Melanocyte of skin (primary cell): ENCODE measurements at places on chromosomes 5 and 9. TPM values are rescaled to one million over a fixed set of nuclear protein-coding genes. Genes with fewer than 3 reads are reported as not detected.

TPRN gene
- total RNA-seq = 12.7 and 15.6 TPM in 2 replicates

LCN9 gene
- 0.46 TPM in 1 of 2 replicates, not detected in the other for total RNA-seq

SOWAHA gene
- total RNA-seq = not detected in 2 replicates

GDNF gene
- total RNA-seq = not detected in 2 replicates

TAF11L10 gene
- total RNA-seq = not detected in 2 replicates

PPP2R2B gene
- 1.4 and 2.9 TPM in 2 replicates for total RNA-seq

NRARP gene
- total RNA-seq = not detected in 2 replicates

SLCO6A1 gene
- not detected in 2 replicates for total RNA-seq

TXNDC8 gene
- total RNA-seq = not detected in 2 replicates

PCDHGA10 gene
- total RNA-seq = 4.6 and 5.0 TPM in 2 replicates

SLC4A9 gene
- total RNA-seq = not detected in 2 replicates

GALNT12 gene
- 3.7 and 4.0 TPM in 2 replicates for total RNA-seq

NIPAL4 gene
- total RNA-seq = not detected in 2 replicates

CCL28 gene
- 11.7 and 29.5 TPM in 2 replicates for total RNA-seq

TRIM23 gene
- 28.9 and 33.8 TPM in 2 replicates for total RNA-seq

CDO1 gene
- 1.4 TPM in 1 of 2 replicates, not detected in the other for total RNA-seq

KIAA0825 gene
- 3.8 and 7.3 TPM in 2 replicates for total RNA-seq

CAVIN4 gene
- 1.00 and 1.7 TPM in 2 replicates for total RNA-seq

IL13 gene
- total RNA-seq = 0.36 TPM in 1 of 2 replicates, not detected in the other

UBE2QL1 gene
- total RNA-seq = not detected in 2 replicates

FAM169A gene
- 0.46 and 1.00 TPM in 2 replicates for total RNA-seq

SLC22A5 gene
- total RNA-seq = 5.2 and 8.0 TPM in 2 replicates

NR4A3 gene
- 4.1 and 4.4 TPM in 2 replicates for total RNA-seq

FAXDC2 gene
- total RNA-seq = 11.6 and 18.2 TPM in 2 replicates

RASEF gene
- total RNA-seq = 3.3 and 6.8 TPM in 2 replicates

PCDHGA8 gene
- 0.34 and 2.5 TPM in 2 replicates for total RNA-seq

CDC20B gene
- not detected in 2 replicates for total RNA-seq

SLC36A3 gene
- total RNA-seq = not detected in 2 replicates

IL5 gene
- total RNA-seq = not detected in 2 replicates

TAS2R1 gene
- total RNA-seq = not detected in 2 replicates

ADAMTS16 gene
- total RNA-seq = under 0.01 TPM in 2 replicates

SLC6A19 gene
- total RNA-seq = not detected in 2 replicates

ZBTB26 gene
- total RNA-seq = 3.1 and 4.0 TPM in 2 replicates

CCNI2 gene
- under 0.01 TPM in 1 of 2 replicates, not detected in the other for total RNA-seq

ALAD gene
- total RNA-seq = 33.1 and 33.4 TPM in 2 replicates

FGF1 gene
- total RNA-seq = 0.33 and 0.46 TPM in 2 replicates

RAB24 gene
- 14.0 and 14.7 TPM in 2 replicates for total RNA-seq

BARHL1 gene
- total RNA-seq = not detected in 2 replicates

TENT4A gene
- 7.6 and 17.1 TPM in 2 replicates for total RNA-seq

ACTBL2 gene
- total RNA-seq = under 0.01 TPM in 2 replicates

PTPRD gene
- 0.36 TPM in 1 of 2 replicates, not detected in the other for total RNA-seq

WDR36 gene
- total RNA-seq = 63.3 and 77.4 TPM in 2 replicates

ADAMTS12 gene
- total RNA-seq = 0.93 and 1.00 TPM in 2 replicates

TMC1 gene
- not detected in 2 replicates for total RNA-seq

ZNF622 gene
- 38.2 and 49.4 TPM in 2 replicates for total RNA-seq

SHOC1 gene
- total RNA-seq = under 0.01 TPM in 1 of 2 replicates, not detected in the other

RHOBTB3 gene
- total RNA-seq = 68.1 and 163 TPM in 2 replicates

GLRA1 gene
- total RNA-seq = not detected in 2 replicates

PKD2L2 gene
- total RNA-seq = 0.33 TPM in 1 of 2 replicates, not detected in the other

QRFP gene
- not detected in 2 replicates for total RNA-seq

ADAMTS19 gene
- under 0.01 TPM in 2 replicates for total RNA-seq

NOXA1 gene
- under 0.01 and 0.46 TPM in 2 replicates for total RNA-seq

COL15A1 gene
- total RNA-seq = 0.69 and 0.73 TPM in 2 replicates

TGFBI gene
- 20.4 and 65.3 TPM in 2 replicates for total RNA-seq

AGGF1 gene
- total RNA-seq = 18.0 and 28.1 TPM in 2 replicates

PCDHGC5 gene
- total RNA-seq = 1.0 and 2.9 TPM in 2 replicates

HINT1 gene
- 159 and 195 TPM in 2 replicates for total RNA-seq

PCDH12 gene
- under 0.01 TPM in 2 replicates for total RNA-seq

FOXI1 gene
- not detected in 2 replicates for total RNA-seq
